ENCODE measurements at places on chromosomes 6 and 20. TPM values are rescaled to one million over a fixed set of nuclear protein-coding genes. Genes with fewer than 3 reads are reported as not detected.

REPS1 gene
- total RNA-seq: 19.7 TPM

CLDN20 gene
- not detected for total RNA-seq

WFDC5 gene
- total RNA-seq: not detected

ADTRP gene
- total RNA-seq: 0.74 TPM

TRAPPC3L gene
- 0.17 TPM for total RNA-seq

RAB44 gene
- total RNA-seq: not detected

PGBD1 gene
- 6.7 TPM for total RNA-seq

MOG gene
- total RNA-seq: not detected

RIPOR2 gene
- total RNA-seq: not detected

COL21A1 gene
- total RNA-seq: 0.41 TPM

SLC17A3 gene
- total RNA-seq: not detected

CCN2 gene
- 12.4 TPM for total RNA-seq

B3GAT2 gene
- not detected for total RNA-seq

ZNF831 gene
- not detected for total RNA-seq

RAET1L gene
- total RNA-seq: not detected

BHLHE23 gene
- not detected for total RNA-seq

HLA-DQA1 gene
- total RNA-seq: not detected

RNASET2 gene
- 9.8 TPM for total RNA-seq

PGC gene
- total RNA-seq: not detected

ZNF311 gene
- total RNA-seq: 1.2 TPM

SLC22A16 gene
- not detected for total RNA-seq

OLIG3 gene
- not detected for total RNA-seq

C20orf202 gene
- not detected for total RNA-seq

SIRPB1 gene
- 0.31 TPM for total RNA-seq

BYSL gene
- 27.8 TPM for total RNA-seq

TNNC2 gene
- not detected for total RNA-seq

CLPSL2 gene
- total RNA-seq: not detected

PRSS16 gene
- total RNA-seq: 3.4 TPM

THBS2 gene
- total RNA-seq: 0.19 TPM

FUT9 gene
- total RNA-seq: not detected

HAO1 gene
- total RNA-seq: not detected

PACRG gene
- total RNA-seq: not detected

CST2 gene
- total RNA-seq: not detected

OR2B2 gene
- total RNA-seq: not detected

LST1 gene
- total RNA-seq: not detected

Data from H4 (cell line).